ENCODE measurements at places on chromosomes 3 and 15.
A peak's percentile ranks its signal among the peaks of the same experiment; 100 is the strongest.

DNA sequence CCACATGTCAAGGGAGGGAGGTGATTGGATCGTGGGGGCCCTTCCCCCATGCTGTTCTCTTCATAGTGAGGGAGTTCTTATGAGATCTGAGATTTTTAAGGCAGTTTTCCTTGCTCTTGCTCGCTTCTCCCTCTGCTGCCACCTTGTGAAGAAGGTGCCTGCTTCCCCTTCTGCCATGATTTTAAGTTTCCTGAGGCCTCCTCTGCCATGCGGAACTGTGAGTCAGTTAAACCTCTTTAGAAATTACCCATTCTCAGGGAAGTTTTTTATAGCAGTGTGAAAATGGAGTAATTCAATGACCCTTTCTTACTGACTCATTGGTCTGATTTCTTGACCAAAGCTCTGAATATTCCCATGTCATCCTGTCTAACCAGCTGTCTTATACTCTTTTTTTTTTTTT lies 484.4 kb upstream of the TPRG1 start:
- no peak for DNase-seq

GRCh38 chr3:56624725-56625124 lies 58.3 kb downstream of the TASOR start:
- peak; percentile 13 for DNase-seq

- DNase-seq = no peak
Measured at GRCh38 chr15:35768949-35769348, 223.0 kb upstream of the DPH6 start.

DNA sequence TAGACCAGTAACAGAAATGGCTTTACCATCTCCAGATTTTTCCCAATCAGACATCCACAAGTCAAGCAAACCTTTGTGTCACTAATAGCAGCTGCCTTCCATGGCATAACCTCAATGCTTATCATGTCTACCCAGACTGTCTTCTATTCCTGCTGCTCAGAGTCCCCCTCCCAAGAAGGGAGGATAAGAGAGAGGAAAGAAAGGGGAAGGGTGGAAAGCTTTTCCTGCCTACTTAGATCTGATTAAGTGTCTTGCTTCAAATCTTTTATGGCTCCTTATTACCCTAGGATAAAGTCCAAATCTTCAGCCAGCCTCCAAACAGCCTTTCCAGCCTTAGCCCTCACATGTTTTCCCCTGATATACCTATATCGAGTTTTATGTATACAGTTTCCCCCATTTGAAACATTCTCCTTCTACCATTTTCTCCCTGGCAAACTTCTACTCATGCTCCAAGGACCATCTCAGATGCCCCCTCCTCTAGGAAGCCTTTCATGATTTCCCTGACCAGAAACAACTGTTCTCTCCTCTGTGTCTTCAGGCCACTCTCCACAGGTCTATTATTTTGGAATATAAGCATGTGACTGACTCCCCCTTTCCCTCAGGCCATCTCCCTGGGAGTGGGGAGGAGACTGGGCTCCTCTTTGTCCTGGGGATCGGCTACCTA lies 7.9 kb upstream of the SSUH2 start:
- DNase-seq = no peak

DNA sequence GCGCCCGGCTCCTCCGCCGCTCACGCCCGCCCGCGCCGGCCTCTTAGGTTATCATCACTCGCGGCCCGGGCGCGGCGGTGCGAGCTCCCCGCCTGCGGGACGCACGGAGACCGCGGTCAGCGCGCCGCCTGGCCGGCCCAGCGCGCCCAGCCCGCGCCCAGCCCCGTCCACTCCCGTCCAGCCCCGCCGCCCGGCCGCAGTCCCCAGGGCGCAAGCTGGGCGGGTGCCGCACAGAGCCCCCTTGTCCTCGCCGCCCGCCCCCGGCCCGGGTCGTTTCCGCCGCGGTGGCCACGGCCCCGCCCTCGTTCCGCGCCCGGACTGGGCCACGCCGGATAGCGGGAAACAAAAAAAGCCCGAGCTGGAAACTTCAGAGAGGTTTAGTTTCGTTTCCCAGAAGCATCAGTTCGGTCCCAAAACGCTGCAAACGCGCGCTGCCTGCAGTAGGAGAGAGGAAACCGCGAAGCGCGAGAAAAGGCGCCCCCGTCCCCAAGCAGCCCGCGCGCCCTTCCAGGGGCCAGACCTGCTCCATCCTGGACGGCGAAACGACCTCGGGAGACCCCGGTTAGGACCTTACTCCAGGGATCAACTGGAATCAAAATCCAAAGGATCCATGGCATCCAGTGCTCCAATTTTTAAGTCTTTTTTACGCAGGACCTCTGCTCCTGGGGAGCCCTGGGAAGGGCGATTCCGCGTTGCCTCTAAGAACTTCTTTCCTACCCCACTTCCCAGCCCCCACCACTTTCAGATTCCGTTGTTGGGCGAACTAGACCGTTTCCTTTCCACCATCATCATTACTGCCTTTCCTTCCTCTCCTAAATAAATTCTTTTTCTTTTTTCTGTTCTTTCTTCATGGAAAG lies at the start of gene ATP10A:
Gene ATP10A, minus strand, starts transcription at position 217 of the 857 bp plus-strand sequence. CDS start 231 bp downstream, outside the sequence.
- no peak for DNase-seq

DNA sequence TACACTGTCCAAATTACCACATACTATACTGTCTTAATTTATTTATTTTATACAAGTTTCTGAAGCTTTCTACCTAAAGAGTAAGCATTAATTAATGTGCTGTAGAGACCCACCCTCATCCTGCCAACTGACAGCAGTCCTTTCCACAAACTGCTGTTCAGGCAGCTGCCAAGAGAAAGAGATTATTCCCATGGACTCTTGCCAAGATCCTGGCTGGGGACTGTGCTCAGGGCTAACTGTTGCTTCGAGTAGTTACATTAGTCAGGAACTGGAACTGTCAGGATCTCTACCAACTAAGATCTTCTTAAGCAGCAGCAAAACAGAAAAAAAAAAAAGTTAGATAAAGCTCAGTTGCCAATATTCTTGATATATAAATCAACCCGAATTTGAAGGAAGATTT lies 398.8 kb downstream of the MECOM start:
- no peak for DNase-seq

DNA sequence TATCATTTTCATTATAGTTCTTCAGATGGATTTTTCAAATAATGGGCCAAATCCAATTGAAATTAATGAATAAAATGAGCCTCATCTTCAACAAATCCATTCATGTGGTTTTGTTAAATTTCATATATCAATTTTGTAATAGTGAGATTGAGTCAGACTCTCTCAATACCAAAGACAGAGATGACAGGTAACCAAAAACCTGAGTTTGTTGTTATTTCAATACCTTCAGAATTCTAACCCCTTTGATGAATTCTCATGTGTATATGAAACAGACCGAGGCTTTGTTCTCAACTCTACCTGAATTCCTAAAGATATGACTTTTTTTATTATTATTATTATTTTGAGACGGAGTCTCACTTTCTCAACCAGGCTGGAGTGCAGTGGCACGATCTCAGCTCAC lies 92.8 kb downstream of the FOXP1 start:
- no peak for DNase-seq

GRCh38 chr3:99418209-99418635 lies 220.2 kb upstream of the COL8A1 start:
- DNase-seq = no peak

DNA sequence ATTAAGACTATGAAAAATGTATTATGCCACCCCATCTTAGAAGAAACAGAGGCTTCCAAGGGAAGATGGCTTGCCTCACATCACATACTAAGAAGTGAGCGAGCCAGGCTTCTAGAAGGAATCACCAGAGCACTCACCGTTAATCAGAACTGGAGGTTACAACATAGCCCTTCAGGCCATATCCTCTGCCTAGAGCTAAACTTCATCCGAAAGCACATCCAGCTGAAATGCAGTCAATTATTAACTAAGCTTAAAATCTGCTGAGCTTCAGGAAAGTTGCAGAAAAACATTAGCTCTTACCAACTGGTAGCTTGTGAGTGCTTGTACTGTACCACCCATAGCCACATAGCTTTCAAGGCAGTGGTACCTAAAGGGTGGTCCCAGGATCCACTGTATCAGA lies 483.2 kb downstream of the TBL1XR1 start:
- no peak for DNase-seq

- DNase-seq = peak; percentile 19
Measured at GRCh38 chr3:64685800-64686445, 1.9 kb downstream of the ADAMTS9 start.

DNA sequence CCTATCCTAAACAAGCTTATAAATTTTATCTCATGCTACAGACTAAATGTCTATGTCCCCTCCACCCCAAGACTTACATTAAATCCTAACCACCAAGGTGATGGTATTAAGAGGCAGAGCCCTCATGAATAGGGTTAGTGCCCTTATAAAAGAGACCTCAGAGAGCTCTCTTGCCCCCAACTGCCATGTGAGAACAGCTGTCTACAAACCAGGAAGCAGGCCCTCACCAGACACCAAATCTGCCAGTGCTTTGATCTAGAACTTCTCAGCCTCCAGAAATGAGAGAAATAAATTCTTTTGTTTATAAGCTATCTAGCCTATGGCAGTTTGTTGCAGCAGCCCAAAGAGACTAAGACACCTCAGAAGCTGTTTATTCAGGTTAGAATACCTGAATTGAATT lies 58.5 kb downstream of the TP53BP1 start:
- DNase-seq = no peak
